ENCODE measurements at places on chromosomes 5 and 9.

- DNase-seq, result no peak
Observed at GRCh38 chr5:53607886-53608285, 47.4 kb downstream of the NDUFS4 start.

DNA sequence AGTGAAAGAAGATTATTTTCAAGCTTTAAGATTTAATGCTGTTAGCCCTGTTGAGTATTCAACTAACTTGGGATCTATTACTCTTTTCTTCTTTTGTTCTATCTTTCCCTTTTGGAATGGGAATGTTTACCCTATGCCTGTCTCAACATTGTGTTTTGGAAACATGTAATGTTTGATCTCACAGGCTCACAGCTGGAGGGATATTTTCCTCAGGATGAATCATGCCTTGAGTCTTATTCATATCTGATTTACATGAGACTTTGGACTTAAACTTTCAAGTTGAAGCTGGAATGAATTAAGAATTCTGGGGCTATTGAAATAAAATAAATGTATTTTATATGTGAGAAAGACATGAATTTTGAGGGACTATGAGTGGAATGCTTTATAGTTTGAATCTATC, 607.8 kb upstream of the PTGER4 start:
- DNase-seq, result no peak

GRCh38 chr9:34577400-34578240, 11.9 kb downstream of the CNTFR start:
- DNase-seq, result no peak

- DNase-seq, result no peak
Observed at GRCh38 chr9:74672237-74672636, 175.1 kb downstream of the RORB start.

GRCh38 chr5:61410811-61411210, 78.8 kb downstream of the ZSWIM6 start:
- DNase-seq, result no peak

GRCh38 chr5:23042226-23042625, 189.1 kb upstream of the CDH12 start:
- no peak for DNase-seq

GRCh38 chr5:573206-573605, 38.9 kb upstream of the CEP72 start:
- no peak for DNase-seq

DNA sequence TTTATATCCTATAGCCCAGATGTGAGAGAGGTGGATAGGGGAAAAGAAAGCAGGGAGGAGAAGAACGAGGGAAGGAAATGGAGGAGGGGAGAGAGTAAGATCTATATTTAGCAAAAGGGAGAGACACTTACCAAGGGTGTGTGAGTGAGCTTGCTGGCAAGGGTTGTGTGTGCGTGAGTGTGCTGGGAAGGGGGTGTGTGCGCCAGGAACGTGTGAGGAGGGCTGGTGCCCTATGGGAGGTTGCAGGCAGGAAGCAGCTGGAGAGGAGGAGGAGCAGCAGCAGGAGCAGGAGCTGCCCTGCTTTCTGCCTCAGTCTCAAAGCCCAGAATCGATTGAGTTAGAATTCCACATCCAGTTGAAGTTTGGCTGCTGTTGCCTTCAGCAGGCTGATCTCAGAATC, 148.3 kb upstream of the RUSC2 start:
- no peak for DNase-seq

GRCh38 chr9:38227656-38228055, 158.6 kb upstream of the SHB start:
- no peak for DNase-seq

GRCh38 chr5:73668486-73669111, 42.6 kb downstream of the ARHGEF28 start:
- no peak for DNase-seq

- DNase-seq, result no peak
Observed at GRCh38 chr9:101626295-101626694, 31.5 kb upstream of the PPP3R2 start.

GRCh38 chr5:53041071-53041692, 52.0 kb downstream of the ITGA2 start:
- no peak for DNase-seq

GRCh38 chr5:159969966-159970365, 39.0 kb upstream of the TTC1 start:
- no peak for DNase-seq

GRCh38 chr5:129094924-129095899, 663 bp downstream of the ISOC1 start:
- DNase-seq, result peak; percentile 11

DNA sequence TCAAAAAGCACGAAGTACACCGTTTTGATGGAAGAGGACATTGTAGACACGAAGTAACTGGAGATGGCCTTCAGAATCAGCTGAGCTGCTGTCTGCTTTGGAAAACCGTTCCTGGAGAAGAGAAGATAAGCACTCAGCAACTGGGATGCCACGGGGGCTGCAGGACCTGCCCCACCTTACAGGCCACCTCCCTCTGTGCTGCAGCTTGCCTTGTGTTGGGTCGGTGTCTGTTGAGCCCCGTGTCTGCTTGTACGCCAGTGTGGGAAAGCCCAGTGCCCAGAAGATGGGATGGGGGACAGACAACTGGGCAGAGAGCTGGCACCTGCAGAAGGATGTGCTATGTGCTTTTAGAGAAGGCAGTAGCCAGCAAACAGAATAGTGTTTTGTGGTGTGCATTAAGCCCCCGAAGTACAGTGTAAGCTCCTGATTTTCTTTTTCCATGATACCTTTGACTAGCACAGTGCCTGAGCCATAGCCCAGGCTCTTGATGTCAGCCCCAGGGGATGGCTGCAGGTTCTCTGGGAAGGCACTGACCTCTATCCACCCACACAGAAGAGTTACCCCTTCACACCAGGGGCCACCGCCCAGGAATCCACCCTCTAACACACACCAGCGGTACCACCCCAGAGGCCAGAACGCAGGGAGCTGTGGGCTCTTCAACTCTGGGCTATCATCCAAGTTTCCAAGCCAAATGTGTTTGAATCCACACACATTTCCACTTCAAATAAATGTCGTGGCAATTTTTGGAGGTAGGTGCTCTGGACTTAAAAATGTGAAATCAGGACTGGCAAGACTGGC, 63.8 kb downstream of the MACROH2A1 start:
- DNase-seq, result no peak

- DNase-seq, result no peak
Observed at GRCh38 chr9:105047742-105048041, 119.7 kb upstream of the ABCA1 start.

DNA sequence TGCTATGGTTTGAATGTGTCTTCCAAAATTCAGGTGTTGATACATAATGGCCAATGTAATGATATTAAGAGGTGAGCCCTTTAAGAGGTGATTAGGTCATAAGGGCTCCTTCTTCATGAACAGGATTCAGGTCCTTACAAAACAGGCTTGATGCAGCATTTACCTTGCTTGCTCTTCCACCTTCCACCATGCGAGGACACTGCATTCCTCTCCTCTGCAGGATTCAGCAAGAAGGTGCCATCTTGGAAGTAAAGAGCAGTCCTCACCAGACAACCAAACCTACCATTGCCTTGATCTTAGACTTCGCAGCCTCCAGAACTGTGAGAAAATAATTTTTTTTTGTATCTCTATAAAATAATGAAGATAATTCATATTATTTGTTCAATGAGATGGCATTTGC, 314.0 kb upstream of the SMARCA2 start:
- DNase-seq, result no peak

GRCh38 chr9:21507483-21507790, 25.3 kb upstream of the IFNE start:
- no peak for DNase-seq

DNA sequence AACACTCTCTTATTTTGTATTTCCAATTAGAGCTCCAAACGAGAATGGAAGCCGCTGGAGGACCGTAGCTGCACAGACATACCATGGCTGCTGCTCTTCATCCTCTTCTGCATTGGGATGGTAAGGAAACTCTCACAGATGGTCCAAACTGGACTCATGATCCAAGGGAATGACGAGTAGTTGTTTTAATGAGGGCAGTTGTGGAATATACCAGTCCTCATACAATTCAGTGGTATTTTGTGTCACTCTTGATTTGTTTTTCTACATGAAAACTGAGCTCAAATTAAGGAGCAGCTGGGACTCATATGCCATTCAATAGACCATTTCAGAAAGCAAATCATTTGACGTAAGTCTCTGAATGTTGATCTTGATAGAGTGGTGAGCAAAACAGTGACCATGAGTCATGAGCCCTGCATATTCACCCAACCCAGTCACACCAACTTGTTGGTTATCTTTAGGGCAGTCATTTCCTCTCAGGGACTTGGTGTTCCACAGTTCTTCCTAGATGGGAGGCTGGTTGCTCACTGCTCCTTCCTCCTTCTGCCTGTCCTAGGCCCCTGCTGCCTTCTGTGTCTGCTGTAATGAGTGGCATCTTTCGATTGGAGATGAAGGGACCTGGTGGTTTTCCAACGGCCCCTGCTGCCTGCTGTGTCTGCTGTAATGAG, 54.9 kb downstream of the SLC44A1 start:
- peak; percentile 67 for DNase-seq

DNA sequence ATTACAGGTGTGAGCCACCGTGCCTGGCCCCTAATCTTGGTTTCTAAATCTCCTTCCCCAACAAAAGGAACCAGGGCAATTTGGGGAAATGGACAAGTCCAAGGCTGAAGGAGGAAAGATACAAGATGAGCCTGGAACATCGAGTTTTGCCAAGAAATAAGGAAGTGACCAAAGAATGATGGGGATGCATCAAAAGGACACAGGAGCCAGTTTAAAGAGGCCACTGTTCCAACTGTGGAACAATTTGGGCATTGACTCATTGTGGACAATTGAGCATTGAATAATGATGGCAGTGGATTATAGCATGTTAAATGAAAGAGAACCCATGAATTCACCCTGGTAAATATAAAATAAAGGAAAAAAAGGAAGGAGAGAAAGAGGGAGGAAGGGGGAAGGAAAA, 47.5 kb downstream of the DUSP1 start:
- DNase-seq, result no peak

GRCh38 chr5:176882567-176882903, 16.6 kb downstream of the HK3 start:
- no peak for DNase-seq

GRCh38 chr9:121362813-121363621, 7.0 kb downstream of the STOM start:
- peak; percentile 35 for DNase-seq

GRCh38 chr9:17425384-17425783, 153.5 kb upstream of the SH3GL2 start:
- no peak for DNase-seq

DNA sequence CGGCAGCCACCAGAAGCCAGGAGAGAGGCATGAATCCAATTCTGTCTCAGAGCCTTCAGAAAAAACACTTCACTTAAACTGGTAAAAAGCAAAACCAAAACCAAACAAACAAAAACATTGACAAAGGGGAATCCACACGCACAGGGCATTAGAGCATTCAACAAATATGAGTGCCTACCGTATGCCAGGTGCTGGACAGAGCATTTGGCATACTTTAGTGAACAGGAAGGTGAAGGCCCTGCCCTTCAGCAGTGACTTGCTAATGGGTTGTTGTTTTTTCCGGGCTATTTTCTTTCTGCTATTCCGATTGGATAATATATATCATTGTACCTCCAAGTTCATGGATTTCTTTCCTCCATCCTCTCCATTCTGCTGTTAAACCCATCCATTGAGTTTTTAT, 71.7 kb upstream of the RUFY1 start:
- no peak for DNase-seq

GRCh38 chr5:159098603-159099436, 896 bp downstream of the EBF1 start:
- no peak for DNase-seq

DNA sequence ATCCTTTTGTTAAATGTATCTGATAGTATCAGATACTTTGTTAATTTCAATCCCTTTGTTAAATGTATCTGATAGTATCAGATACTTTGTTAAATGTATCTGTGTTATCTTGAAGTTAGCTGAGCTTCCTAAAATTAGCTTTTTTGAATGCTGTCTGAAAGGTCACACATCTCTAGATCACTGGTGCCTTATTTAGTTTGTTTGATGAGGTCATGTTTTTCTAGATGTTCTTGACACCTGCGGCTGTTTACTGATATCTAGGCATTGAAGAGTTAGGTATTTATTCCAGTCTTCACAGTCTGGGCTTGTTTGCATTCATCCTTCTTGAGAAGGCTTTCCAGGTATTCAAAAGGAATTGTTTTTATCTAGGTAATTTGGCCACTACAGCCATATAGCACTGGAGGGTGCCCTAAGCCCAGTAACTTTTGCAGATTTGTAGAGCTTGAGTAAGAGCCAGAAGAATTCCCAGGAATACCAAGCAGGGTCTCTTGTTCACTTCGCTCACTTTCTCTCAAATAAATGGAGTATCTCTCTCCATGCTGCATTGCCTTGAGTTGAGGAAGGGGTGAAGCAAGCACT, 435.4 kb upstream of the GRAMD2B start:
- no peak for DNase-seq

DNA sequence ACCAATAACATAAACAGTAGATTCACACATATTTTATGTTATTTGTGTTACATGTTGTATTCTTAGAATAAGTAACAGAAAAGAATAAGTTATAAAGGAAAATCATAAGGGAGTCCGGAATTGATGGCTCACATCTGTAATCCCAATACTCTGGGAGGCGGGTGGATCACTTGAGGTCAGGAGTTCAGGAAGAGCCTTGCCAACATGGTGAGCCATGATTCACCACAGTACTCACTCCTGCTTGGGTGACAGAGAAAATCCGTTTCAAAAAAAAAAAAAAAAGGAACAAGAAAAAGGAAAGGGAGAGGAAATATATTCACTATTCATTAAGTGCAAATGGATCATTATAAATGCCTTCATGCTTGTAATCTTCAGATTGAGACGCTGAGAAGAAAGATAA, 533.3 kb upstream of the CDH9 start:
- DNase-seq, result no peak

GRCh38 chr9:17731308-17731707, 152.4 kb downstream of the SH3GL2 start:
- DNase-seq, result no peak

DNA sequence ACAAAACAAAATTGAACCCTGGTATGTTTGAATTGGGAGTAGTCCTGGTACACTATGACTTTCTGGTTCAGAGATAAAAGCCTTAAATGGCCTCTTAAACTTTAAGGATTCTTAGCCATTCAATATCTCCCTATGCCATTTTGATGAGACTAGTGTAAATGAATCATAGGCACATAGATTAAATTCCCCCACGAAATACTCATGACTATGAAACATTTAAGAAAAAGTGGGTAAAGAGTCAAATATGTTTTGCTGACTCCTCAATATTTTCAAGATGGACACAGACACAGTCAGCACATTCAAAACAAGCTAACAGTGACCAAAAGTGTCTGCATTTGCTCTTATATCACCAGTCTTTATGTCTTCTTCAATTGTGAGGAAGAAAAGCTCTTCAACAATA, 278.3 kb downstream of the PDE4D start:
- peak; percentile 13 for DNase-seq

GRCh38 chr5:159095866-159096242, 3.9 kb downstream of the EBF1 start:
- DNase-seq, result no peak

DNA sequence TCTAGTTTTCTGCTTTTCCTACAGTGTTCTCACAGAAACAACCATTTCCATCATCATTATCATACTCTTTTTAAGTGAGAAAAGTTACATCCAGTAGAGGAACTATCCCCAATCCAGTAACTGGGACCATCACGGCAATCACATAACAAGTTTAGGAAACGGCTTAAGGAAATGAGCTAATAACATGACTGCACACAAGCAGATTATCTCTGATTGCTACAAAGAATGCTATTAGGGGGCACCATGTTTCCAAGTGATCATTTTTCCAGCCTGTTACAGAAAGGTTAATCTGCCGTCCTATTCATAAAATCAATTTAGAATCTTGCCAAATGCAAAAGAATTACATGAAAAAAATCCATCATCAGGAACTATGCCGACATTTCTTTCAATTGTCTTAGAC, 94.6 kb downstream of the EFNA5 start:
- no peak for DNase-seq

- no peak for DNase-seq
Observed at GRCh38 chr5:118882666-118883065, 105.7 kb downstream of the DTWD2 start.
